ENCODE measurements at places on chromosomes 6 and 20. TPM values are rescaled to one million over a fixed set of nuclear protein-coding genes. Genes with fewer than 3 reads are reported as not detected.

The CCNC gene
- 52.2 TPM for total RNA-seq

The C20orf141 gene
- not detected for total RNA-seq

The PPP1R11 gene
- 42.3 TPM for total RNA-seq

The NR2E1 gene
- not detected for total RNA-seq

The RIMS4 gene
- total RNA-seq, result not detected

The EPPIN gene
- total RNA-seq, result not detected

The ANKRD6 gene
- total RNA-seq, result 6.9 TPM

The FAM217A gene
- total RNA-seq, result not detected

The MCCD1 gene
- total RNA-seq, result not detected

The HAO1 gene
- not detected for total RNA-seq

The TBXT gene
- total RNA-seq, result not detected

The ADGRF1 gene
- not detected for total RNA-seq

The ZNF165 gene
- total RNA-seq, result 0.16 TPM

The MARCKS gene
- total RNA-seq, result 121 TPM

The SMOC2 gene
- not detected for total RNA-seq

The FAM229B gene
- total RNA-seq, result 4.7 TPM

The CCN2 gene
- 135 TPM for total RNA-seq

The TREML2 gene
- total RNA-seq, result not detected

The AGER gene
- total RNA-seq, result 0.65 TPM

The HLA-DMB gene
- not detected for total RNA-seq

The RIPOR2 gene
- 1.8 TPM for total RNA-seq

The RAD21L1 gene
- 0.52 TPM for total RNA-seq

The ROS1 gene
- 1.4 TPM for total RNA-seq

The TUBB2A gene
- total RNA-seq, result 38.0 TPM
